ENCODE measurements at places on chromosomes 2 and 18.
A peak's percentile ranks its signal among the peaks of the same experiment; 100 is the strongest.

DNA sequence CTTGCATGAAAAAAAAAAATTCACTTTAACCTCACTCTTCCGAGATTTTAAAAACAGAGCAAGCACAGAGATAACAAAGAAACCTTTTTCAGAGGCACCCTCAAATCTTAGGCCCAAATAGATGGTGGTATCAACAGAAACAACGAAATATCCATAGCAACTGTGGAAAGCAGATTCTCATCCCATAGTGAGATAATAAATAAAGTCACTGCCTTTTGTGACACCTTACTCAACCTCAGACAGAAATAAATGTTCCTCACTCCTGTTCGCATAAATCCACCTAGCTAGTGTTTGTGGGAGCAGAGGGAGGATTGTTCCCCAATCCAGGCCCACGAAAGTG, 60.9 kb upstream of the RTN4 start:
- DNase-seq = no peak

GRCh38 chr2:170360546-170361089, 182.7 kb downstream of the MYO3B start:
- DNase-seq = no peak

GRCh38 chr2:128775914-128776285, 457.2 kb upstream of the HS6ST1 start:
- no peak for DNase-seq

DNA sequence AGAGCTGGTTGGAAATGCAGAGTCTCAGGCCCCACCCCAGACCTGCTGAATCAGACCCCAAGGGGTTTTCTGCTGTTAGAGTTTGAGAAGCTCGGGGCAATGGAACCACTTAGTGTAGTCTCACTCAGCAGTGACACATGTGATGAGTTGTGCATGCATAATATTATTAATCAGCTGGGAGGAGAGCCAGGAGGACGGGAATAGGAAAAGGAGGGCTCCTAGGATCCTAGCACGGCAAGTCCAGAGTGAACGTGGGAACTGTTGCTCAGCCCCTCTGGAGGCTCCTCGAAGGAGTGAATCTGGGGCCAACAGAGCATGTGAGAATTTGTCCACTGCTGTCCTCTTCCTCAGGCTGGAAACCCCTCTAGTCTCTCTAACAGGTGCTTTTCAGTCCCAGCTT, 87.1 kb downstream of the HS1BP3 start:
- DNase-seq = no peak

- DNase-seq = no peak
These were observed 567 bp downstream of the PCYOX1 start for GRCh38 chr2:70258532-70258875.

DNA sequence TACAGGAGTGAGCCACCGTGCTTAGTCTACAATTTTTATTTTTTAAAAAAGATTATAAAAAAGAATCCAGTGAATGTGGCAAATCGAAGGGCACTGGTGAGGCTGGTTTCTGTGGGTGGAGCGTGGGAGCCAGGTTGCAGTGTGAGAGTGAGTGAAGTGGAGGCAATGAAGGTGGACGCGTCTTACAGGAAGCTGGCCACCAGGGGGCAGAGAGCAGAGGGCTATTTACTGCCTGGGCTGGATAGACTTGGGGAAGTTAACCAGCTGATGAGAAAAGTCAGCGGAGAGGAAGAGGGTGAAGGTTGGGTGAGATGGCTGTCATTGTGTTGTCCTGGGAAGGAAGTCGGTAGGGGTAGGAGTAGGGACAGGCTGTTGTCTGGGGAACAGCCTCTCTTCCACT, 6.8 kb downstream of the SCTR start:
- DNase-seq = peak; percentile 76

DNA sequence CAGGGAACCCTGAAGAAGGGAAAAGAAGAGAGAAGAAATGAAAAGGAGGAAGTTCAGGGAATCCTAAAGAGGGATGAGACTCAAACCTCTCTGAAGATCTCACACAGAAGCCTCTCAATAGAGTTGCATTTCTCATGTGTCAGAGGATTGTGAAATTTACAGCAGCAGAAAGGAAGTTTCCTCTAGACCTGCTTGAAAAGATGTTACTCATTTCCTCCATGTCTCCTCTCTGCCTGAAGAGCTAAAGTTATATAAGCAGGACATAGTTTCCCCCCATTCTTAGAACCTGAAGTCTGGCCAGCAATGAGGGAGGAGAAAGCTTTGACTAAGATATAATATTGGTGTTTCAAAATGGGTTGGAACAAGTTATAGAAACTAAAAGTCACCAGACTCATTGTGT, 1155.6 kb downstream of the LRP1B start:
- DNase-seq = no peak

DNA sequence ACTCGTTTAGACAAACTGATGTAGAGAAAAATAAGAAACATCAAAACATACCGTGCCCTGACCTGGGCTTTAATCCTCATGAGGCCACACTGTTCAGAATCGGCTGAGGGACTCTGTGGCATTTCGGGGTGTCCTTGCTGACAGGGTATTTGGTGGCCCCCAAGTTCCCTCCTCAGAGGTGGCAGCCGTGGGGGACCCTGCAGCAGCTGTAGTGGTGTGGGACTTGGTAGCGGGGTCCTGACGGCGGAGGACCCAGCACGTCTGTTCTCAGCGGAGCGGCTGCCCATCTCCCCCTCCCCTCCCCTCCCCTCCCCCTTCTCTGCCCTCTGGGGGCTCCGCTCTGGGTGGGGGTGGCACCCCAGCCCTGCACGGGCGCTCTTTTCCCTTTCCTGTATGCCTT, 18.4 kb downstream of the KCNG2 start:
- no peak for DNase-seq

DNA sequence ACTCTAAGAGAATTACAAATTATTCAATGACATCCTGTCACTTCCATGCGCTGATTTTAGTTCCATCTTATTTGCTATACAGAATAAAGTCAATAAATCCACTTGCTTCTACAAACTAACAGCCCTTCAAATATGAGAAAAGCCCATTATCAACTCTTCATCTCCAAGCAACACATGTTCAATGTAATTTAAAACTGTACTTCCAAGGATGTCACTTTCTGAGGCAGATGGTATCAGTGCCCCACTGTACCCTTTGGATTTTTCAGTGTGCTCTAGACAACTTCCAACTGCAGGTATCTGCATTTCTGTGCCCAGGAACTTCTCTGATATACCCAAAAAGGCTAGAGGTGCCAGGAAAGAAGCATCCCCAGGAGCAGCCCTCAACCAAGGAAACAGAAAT, 87.6 kb downstream of the SMAD2 start:
- no peak for DNase-seq

DNA sequence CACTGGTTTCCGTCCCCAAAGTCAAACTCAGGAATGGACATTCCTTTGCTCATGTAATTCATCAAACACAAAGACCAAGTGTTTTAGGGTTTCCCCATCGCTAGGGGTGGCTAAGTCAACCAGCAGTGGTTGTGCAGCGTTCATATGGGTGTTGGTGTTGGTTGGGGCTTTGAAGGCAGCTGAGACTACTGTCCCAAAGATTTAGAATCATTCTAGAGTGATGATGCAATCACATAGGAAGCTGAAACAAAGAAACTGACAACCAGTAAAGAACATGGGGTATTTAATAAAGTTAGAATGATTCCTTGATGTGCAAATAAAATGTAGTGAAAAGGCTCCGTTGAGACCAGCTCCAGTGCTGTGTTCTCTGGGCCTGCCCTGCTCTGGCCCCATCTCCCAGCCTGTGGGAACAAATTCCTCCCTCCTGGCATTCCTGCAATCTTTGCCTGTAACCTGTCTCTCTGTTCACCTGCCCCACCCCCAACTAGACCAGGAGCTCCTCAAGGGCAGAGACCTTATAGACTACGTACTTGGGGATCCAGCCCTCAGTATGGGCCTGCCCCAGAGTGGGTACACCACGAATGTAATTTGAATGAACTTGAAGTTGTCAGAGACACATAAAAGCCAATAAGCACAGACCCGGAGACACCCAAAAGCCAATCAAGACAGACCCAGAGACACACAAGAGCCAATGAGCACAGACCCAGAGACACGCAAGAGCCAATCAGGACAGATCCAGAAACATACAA, 191.7 kb upstream of the TWIST2 start:
- no peak for DNase-seq

GRCh38 chr2:55844986-55845385, 78.6 kb downstream of the EFEMP1 start:
- DNase-seq = no peak

DNA sequence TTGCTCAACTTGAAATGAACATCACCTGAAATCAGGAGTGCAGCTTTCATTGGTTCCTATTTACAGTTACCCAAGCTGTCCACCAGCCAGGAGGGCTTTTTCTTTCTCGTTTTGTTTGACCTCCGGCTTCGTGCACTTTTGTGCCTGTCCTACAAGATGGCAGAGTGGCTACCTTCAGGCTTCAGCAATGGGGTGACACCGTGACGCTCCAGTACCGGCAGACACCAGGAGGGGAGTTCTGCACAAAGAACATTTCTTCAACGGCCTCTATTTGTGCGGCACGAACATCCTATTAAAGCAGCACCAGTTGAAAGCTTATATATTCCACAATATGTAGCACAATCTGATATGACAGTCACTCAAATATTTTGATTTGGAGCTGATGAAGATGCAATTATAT, 18.3 kb downstream of the RNASEH1 start:
- DNase-seq = no peak
